ENCODE measurements at places on chromosomes 11 and 22.

DNA sequence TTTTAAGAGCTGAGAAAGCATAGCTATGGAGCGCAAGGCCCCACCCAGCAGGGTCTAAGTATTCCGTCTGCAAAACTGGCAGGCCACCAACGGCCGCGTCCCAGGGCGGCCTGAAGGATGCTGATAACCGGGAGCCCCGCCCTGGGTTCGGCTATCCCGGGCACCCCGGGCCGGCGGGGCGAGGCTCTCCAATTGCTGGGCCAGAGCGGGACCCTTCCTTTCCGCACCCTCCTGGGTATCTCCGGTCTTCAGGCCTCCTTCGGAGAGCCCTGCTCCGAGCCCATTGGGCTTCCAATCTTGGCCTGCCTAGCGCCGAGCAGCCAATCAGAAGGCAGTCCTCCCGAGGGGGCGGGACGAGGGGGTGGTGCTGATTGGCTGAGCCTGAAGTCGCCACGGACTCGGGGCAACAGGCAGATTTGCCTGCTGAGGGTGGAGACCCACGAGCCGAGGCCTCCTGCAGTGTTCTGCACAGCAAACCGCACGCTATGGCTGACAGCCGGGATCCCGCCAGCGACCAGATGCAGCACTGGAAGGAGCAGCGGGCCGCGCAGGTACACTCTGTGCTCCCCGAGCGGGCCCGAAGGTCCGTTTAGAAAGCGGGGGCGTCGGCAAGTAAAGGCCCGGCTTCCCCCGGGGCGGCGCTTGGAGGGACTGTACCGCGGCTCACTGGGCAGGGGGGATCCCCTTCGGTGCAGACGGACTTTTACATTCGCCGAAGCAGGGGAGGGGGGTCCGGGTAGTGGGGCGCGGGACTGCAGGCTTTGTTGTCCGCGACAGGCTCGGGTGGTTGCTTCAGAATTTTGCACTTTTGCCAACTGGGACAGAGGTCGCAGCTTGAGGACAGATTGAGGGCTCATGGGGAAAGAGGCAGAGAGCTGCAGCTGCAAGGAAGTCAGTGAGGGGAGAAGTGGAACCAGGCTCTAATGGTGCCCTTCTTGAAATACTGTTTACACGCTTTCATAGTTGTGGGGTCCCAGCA, at the start of gene CAT:
CAT (plus strand) TSS at position 406 of the 979 bp plus-strand sequence; CDS start at position 486, 80 bp downstream.
- DNase-seq = peak; percentile 95

DNA sequence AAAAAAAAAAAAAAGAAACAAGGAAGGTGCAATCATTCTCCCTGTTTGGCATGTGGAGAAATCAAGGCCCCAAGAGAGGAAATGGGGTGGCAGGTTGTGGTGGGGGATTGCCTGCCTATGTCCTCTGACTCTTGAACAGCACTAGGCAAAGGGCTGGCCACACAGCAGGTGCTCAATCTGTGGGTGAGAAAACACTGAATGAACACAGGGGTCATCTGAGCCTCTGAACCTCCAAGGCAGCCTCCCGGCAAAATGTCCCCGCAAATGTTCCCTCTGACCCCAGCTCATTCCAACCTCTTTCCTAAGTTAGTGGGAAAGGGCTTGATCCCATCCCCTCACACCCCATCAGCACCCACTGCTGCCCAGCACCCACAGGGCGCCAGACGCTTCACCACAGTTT, 4.6 kb downstream of the PLA2G6 start:
- no peak for DNase-seq

- no peak for DNase-seq
These were observed 9.4 kb upstream of the NAV2 start for GRCh38 chr11:19703211-19703610.

- peak; percentile 16 for DNase-seq
These were observed 49.7 kb downstream of the FDX1 start for GRCh38 chr11:110479108-110480101.

DNA sequence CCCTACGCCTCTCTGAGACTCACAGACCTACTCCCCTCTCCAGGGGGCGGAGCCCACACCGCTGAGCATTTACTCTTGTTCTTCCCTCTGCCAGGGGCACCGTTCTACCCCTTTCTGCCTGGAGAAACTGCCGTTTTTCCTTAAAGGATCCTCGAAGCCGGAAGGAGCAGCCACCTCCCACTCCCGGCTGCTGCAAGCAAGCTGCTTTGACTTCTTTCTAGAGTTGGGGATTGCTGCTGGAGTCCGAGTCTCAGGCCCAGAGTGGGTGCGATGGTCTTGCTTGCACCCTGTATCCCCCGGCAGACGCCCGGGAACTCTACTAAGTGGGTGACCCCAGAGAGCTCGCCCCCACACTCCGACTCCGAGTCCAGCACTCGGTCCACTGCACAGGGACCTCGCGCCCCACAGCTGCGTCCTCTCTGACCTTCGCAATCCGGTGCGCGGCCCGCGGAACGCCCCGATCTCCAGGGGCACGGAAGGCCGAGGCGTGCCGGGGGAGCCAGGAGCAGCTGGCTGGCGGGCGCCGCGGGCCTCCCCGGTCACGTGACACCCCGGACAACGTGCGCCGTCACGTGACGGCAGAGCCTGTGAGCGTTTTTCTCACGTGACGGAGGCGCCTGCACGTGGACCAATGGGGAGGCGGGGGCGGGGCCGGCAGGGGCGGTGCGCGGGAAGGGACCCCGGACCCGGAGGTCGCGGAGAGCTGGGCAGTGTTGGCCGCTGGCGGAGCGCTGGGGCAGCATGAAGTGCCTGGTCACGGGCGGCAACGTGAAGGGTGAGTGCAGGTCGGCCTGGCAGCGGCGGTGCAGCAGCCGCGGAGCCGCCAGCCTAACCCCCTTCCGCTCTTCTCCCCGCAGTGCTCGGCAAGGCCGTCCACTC, at the start of gene RAD9A:
RAD9A (plus strand) TSS at position 683 of the 879 bp plus-strand sequence; CDS start at position 742, 59 bp downstream.
- DNase-seq = peak; percentile 86

DNA sequence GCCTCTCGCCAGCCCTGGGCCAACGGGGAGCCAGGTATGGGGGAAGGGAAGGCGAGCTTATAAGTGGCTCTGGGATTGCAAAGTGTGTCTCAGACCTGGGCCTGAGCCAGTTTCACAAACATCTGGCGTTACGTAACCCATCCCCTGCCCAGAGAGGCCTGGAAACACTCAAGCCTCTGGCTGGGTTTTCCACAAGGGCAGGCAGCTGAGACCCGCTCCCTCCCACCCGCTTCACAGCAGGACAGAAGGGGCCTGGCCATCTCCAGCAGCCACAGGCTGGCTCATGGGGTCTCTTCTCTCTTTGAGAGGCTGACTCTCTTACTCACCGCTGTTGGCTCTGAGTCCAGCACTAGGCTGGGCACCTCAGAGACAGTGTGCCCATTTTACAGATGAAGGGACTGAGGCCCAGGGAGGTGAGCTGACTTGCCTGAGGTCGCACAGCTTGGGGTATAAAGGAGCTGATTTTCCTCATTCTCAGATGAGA, 44.5 kb downstream of the TRIOBP start:
- peak; percentile 83 for DNase-seq

GRCh38 chr11:62694455-62695167, 5.3 kb upstream of the LRRN4CL start:
- DNase-seq = peak; percentile 75

GRCh38 chr22:34326901-34327300, 406.6 kb upstream of the LARGE1 start:
- DNase-seq = no peak

GRCh38 chr11:12790861-12791616, 116.8 kb downstream of the TEAD1 start:
- DNase-seq = no peak

GRCh38 chr11:96316869-96317268, 26.1 kb downstream of the MAML2 start:
- DNase-seq = no peak

GRCh38 chr11:90532125-90532524, 309.3 kb upstream of the CHORDC1 start:
- DNase-seq = no peak

DNA sequence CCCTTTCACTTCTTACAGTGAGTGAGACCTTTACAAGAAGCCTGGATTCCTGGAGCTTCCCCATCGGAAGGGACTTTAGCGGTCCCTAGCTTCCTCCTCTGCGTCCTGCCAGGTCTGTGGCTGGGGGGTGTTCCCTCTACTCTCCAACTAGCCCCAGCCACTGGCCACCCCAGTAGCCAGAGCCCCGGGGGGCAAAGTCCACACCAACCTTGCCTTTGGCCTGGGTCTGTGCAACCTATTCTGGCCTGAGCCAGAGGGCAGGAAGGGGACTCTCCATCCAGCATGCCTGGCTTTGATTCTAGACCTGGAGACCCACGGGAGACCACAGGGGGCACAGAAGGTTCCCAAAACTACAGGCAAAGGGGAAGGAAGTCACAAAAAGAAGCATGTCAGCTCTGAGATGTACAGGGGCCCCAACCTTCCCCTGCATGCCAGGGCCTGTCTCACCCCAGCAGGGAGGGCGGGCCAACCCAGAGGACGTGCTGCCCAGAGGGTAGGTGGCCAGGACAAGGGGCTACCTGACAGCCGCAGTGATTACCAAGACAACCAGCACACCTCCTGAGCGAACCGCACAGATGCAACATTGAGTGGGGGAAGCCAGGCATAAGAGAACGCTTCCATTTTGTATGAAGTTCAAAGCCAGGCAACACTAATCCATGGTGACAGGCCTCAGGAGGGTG, 52.4 kb downstream of the DSCAML1 start:
- no peak for DNase-seq

- no peak for DNase-seq
These were observed 30.8 kb downstream of the PDGFB start for GRCh38 chr22:39214006-39214382.

DNA sequence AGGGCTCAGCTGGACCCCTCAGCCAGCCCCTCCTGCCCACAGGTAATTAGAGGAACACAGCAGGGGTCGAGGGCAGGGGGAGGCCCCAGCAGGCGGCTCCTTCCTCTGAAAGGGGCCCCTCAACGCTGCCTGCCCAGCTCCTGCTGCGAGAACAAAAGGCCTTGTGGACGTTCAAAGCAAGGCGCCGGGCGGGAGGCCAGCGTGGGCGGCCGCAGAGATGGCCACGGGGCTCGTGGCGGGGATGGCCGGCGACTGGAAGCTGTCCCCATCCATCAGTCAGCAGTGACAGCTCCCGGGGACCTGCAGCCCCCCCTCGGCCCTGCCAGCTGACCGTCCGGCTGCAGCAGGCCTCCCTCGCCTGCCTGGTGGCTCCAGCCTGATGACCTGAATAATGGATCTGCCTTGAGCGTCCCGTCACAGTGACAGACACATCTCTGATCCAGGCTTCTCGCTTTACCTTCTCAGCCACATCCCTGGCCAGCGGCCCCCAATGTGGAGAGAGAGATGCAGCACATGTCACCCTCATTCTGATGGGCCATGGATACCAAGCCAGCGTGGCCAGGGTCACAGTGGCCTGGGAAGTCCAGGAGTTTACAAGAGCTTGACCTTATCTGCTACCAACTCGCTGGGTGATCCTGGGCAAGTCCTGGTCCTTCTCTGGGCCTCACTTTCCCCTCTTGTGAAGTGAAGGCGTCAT, 159.3 kb downstream of the MN1 start:
- no peak for DNase-seq
